Spinal cord (tissue), 10 donors: ENCODE measurements at places on chromosomes 5 and 9.

DNA sequence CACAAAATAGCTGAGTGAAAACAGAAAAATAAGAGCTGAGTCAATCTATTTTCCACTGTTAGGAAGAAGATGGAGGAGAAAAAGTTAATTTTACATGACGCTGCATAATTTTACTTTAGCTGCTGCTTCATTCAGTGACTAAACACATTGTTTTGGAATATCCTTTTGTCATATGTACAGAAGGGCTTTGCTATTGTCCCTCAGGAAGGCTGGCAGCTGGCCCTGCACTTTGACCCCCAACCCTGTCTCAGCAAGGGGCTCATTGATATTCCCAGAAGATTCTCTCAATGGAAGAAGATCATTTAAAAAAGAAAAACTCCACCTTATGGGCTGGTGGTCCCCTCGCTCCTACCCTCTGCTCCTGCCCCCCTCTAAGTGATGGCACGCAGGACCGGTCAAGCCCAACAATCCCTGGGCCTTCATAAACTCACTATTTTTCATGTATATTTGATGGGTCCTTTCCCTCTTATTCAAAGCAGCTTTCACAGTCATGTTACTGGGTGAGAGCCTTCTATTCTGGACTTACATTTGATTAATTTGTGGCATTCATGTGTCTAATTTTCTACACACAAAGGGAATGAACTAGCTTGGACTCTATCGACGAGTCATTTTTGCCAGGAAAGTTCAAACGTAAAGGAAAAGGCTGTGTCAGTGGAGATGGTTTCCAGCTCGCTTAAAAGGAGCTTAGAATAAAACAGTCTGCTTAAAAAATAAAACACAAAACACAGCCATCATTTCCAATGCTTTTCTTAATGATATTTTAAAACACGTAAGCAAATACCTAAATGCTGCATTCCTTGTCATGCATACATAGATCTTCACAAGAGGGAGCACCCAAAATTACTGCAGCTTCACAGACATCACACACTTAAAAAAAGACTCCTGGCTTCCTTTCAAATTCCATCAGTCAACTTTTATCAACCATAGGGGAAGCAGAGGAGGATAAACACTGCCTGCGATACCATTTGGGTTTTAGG lies 104.7 kb downstream of the EFNA5 start:
- H3K27me3 ChIP-seq = no peaks in the 10 kb centered on the region
- no peak for DNase-seq
- H3K4me1 ChIP-seq = peaks cover 7% of the 10 kb centered on the region
- no peak overlapping the region for H3K4me3 ChIP-seq
- no peak overlapping the region for H3K27ac ChIP-seq

DNA sequence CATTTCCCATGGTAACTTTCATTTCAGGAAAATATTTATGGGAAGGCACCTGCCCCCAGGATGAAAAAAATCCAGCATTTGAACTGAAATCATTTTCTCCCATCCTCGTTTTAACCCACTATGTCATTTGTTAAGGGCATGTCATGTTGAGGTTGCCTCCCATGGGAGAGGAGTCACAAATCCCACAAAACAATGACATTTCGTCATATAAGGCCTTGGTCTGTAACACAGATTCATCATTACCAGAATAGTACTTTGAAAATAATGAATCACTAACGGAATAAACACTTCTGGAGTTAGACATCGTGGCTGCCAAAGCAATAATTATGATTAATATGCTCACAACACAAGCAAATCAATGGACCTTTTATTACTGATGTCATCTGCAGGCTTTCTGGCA lies 274.1 kb downstream of the NDUFS4 start:
- no peak overlapping the region for H3K27ac ChIP-seq
- no peaks in the 10 kb centered on the region for H3K27me3 ChIP-seq
- H3K4me1 ChIP-seq = no peaks in the 10 kb centered on the region
- no peak overlapping the region for H3K4me3 ChIP-seq

- H3K27ac ChIP-seq = no peak overlapping the region
- peaks cover 9% of the 10 kb centered on the region for H3K4me1 ChIP-seq
- H3K27me3 ChIP-seq = no peaks in the 10 kb centered on the region
- peak; percentile 73 for DNase-seq
- no peak overlapping the region for H3K4me3 ChIP-seq
These were observed 218.9 kb downstream of the NXNL2 start for GRCh38 chr9:88753691-88754367.

DNA sequence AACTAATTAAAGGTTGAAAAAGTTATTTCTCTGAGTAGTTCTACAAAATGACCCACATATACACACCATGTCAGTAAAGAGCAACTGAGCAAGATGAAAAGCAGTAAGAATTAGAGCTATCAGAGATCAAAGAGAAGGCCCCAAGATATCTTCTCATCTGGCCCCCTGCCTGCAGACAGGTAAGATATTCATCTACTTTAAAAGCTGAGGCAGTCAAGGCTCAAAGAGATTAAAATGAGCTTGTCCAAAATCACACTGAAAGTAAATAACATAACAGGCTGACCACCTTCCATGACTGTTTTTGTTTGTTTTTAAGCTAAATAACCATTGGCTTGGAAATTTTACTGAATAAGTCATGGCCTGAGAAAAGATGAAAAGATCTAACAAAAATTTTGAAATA lies 266.2 kb downstream of the FBXL17 start:
- no peak overlapping the region for H3K27ac ChIP-seq
- H3K4me3 ChIP-seq = no peak overlapping the region
- H3K4me1 ChIP-seq = no peaks in the 10 kb centered on the region

DNA sequence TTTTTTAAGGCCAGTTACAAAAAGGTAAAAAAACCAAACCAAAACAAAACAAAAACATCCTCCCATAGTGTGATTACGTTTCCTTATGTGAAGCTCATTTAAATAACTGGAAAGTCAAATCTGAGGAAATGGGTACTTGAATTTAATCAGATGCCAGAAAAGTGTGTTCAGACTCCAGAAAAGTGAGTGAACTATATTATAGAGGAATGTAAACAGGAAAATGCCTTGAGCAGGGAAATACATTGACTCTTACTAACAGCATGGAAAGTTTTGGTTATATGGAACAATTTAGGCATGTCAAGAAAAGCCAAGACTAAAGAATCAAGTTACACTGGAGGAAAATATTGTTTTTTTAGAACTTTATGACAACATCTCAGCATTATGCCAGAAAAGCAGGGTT lies 37.8 kb upstream of the RNF20 start:
- H3K4me3 ChIP-seq = no peak overlapping the region
- H3K4me1 ChIP-seq = no peaks in the 10 kb centered on the region
- H3K27me3 ChIP-seq = no peaks in the 10 kb centered on the region
- no peak for DNase-seq

DNA sequence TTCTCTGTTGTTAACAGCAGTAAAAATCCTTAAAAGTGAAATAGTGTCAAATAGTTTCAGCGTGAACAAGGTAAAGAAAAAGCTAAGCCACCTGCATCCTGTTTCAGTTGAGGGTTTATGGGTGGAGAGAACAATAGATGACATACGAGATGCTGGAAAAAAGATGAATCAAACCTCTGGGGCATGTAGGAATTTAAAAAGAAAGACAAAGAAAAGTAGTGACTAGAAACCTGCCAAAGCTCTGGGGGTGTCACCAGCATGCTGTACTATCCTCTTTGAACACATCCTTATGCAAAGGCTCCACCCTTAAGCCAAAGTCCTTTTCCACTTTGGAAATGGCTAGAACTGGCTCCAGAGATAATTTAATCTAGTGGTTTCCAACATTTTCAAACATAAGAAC lies 22.2 kb downstream of the SCAI start:
- DNase-seq = no peak
- H3K4me1 ChIP-seq = peaks cover 2% of the 10 kb centered on the region
- H3K36me3 ChIP-seq = no peaks in the 10 kb centered on the region
- no peak overlapping the region for H3K27ac ChIP-seq
